ENCODE measurements at places on chromosomes 5 and 9.

DNA sequence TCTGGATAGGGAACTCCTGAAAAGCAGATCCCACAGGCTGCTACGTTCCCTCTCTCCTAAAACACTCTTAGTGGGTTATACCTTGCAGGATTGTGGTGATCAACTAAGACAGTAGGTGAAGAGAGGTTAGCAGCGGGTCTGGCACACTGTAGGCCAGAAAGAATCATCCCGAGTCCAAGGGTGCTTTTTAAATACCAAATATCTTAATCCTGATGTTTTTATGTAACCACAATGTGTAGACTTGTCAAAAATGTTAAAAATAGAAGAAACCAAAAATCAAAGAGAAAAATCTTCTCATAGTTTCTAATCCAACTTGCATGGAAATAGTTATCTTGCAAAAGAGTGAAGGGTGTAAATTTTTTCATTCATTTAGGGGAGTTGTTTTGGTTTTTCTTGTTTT lies 52.3 kb upstream of the IFNK start:
- DNase-seq, result no peak

- DNase-seq, result no peak
These were observed 96.9 kb upstream of the FSTL4 start for GRCh38 chr5:133709209-133709725.

DNA sequence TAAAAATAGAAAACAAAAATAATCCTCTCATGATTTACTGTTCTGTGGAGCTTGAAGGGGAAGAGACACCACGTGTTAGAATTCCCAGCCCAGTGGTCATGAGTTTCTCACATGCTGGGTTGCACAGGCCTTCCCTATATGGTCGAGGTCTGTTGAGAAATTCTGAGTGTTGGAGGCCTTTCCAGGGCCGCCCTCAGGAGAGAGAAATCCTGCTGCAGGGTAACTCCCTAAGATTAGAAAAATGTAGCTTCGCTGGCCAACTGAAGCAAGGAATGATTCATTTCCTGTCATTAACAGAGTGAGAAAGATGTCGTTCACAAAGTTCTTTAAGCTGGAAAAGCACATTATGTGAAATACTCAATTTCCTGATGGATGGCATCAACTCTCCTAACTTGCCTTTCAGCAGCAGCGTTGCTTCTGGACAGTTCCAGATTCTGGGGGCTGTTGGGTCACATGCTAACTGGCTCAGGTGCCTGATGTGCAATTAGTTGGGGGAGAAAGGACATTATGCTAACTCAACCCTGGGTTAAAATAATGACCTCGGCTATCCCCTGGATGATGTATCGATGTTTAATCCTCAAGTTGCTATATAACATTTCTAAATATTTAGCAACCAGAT lies 104.8 kb upstream of the CD180 start:
- DNase-seq, result no peak

DNA sequence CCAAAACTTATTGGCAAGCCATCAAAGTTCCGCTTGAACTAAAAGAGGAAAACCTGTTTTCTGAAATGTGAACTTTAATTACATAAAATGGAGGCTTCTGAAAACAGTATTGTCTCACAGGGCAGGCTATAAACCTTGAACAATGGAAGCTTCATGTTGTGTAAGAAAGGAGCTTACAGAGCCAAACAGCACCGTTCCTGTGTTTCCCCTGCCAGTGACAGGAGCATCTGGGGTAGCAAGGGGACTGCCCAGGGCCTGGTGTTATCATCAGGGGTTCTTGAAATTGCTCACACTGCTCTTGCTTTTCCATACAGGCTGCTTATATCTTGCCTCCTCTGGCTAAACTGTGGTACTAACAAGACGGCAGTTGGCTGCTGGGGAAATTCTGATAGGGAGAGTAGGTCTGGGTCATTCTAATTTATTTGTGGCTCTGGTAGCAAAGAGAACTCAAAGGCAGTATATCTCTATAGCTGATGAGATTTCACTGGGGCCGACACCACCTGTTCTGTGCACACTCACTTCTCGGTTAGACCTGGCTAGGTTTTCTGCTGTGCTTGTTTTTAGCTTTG lies 40.4 kb downstream of the BASP1 start:
- DNase-seq, result no peak

DNA sequence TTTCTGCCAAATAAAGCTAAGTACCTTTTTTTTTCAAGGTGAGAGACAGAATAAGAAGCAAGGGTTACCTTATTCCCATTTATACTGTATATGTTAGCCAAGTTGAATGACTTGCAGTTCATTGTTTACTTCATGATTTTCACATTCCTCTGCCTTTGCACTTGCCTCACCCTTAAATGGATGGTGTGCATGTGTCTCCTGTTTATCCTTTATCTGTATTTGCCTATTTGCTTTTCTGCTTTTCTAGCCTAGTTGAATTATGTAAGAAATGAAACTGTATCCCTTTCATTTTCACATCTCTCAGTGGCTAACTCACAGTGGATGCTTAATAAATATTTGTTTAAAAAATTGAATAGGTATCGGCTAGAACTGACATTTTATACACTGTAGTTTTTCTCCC lies 200.8 kb upstream of the ST8SIA4 start:
- no peak for DNase-seq

DNA sequence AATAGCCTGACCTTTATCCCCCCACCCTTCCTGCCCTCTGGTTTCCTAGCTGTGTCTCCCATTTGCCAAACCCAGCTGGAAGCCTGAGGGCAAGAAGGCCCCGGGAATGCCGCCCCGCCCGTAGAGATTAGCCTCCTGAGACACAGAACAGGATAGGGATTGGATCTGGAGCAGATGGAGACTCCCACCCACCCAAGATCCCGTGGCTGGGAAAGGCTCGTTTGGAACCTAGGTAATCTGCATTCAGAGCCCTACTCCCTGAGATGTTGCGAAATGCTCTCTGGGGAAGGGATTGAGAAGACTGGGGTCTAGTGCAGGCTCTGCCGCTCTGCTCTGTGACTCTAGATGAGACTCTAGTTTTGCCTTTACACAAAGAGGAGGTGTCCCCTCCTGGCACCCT lies 10.9 kb downstream of the AQP3 start:
- DNase-seq, result no peak

GRCh38 chr9:3136686-3137346 lies 292.9 kb upstream of the PUM3 start:
- no peak for DNase-seq

GRCh38 chr9:101201630-101202029 lies 173.1 kb downstream of the PLPPR1 start:
- no peak for DNase-seq

DNA sequence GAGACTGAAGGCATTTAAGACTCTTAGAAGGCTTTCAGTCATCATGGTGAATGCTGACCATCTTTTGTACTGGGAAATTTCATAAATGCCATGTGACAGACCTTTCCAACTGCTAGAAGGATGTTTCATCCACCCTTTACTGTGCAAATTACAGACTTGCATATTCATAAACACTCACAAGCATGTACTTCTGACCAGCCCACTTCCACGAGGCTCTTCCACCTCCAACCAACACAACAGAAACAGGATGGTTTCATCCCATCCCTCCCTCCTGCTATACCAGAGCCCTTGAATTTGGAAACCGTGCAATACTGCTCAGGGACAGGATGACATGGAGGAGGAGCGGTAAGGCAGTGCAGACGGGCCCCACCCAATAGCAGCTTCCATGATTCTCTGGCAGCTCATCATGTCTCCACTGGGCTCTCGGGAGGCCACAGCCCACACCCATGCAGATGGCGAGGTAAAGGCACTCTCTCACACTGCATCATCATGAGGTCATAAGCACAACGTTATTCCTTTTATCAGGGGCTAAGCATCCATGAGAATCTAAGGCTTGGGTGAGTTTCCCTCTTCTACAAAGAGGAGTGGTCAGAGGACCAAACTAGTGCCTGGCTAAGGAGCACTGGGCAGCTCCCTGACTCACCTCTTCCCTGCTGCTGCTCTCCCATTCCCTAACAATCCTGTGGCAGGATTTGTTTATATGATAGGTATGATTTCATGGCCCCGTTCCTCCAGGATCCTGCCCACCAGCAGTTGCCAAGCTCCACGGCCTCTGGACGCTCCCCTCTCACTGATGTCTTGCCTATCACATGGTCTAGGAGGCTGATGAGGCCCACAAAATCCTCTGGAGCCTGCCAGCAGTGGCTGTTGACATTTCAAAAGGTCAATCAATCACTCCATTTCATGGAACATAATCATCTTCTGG lies 94.4 kb upstream of the FSTL4 start:
- DNase-seq, result no peak

DNA sequence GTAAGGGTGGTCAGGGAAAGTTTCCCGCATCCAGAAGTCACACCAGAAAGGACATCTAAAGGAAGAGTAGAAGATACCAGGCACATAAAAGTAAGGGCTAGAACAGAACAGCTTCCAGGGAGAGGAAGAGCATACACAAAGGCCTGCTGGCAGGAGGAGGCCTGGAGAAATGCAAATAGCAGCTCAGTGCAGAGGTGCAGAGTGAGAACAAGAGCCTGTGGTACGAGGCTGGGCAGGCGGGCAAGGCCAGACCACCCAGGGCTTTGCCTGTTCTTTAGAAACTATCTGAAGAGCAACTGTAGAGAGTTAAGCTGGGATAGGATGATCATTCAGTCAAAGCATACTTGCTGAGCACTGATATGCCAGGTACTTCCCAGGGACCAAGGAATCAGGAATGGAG lies 115.3 kb downstream of the DROSHA start:
- DNase-seq, result no peak

DNA sequence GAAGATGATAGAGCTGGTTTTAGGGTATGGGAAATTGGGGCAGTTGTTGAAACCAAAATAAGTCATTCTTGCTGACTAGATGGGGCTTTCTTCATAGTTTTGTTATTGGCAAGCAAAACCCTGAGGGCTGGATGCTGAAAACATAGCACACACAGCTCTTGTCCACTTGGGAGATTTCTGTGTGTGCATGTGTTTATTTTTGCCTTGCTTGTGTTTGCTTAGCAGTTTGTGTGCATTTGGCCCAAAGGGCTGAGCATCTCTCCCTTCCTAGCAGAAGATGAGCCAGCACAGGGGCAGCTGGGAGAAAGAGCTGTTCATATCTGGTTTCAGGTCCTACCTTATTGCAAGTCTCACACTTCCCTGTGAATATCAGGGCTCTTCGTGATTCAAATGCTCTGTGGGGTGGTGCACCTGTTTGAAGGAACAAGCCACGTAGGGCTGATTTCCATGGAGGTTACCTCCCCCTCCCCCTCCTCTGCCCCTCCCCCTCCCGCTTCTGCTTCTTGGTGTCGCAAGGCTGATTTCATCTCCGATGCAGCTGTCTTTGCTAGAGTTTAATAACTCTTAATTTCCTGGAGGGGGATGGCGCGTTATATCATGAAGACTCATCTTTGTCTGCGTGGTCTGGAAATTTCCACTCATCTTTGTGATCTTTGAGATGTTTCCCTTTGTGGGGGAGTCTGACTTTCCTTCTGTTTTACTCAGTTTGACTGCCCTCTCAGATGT lies 296.5 kb downstream of the ARHGAP26 start:
- no peak for DNase-seq

GRCh38 chr9:108184941-108185340 lies 670.8 kb downstream of the ACTL7B start:
- peak; percentile 69 for DNase-seq

DNA sequence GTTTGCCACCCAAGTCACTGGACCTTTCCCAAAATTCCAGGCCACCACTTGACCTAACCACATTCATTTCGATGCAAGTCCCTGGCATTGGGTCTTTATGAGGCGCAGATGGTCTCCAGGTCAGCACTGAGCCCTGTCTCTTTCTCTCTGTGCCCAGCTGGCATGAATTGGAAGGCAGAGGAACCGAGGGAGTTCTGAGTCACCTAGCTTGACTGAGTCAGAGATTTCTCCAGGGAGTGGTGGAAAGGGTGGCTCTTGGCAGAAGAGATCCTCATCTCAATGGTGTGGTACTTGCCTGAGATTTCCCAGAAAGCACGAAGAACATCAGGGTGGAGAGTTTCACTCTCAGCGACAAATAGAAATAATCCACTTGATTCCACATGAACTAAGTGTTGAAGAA lies 43.8 kb downstream of the WDR36 start:
- no peak for DNase-seq

DNA sequence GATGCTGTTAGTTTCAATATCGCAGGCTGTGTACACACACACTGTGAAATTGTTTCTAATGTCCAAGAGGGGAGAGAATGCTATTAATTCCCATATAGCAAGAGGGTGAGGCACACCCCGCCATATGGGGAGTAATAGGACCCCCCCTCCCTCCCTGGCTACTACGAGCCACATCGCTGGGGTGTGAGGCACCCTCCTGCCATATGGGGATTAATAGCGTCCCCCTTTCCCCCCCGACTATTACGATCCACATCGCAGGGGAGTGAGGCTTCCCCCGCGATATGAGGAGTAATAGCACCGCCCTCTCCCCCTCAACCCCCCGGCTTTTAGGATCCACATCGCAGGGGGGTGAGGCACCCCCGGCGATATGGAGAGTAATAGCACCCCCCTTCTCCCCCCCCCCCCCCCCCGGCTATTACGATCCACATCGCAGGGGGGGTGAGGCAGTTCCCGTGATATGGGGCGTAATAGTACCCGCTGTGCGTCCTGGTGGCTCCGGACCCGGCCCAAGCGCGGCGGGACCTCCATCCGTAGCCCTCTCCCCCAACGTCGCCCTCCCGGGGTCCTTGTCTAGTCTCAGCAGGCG lies 494 bp upstream of the STK32A start:
- DNase-seq, result no peak

GRCh38 chr9:124108216-124108615 lies 96.6 kb downstream of the LHX2 start:
- no peak for DNase-seq

DNA sequence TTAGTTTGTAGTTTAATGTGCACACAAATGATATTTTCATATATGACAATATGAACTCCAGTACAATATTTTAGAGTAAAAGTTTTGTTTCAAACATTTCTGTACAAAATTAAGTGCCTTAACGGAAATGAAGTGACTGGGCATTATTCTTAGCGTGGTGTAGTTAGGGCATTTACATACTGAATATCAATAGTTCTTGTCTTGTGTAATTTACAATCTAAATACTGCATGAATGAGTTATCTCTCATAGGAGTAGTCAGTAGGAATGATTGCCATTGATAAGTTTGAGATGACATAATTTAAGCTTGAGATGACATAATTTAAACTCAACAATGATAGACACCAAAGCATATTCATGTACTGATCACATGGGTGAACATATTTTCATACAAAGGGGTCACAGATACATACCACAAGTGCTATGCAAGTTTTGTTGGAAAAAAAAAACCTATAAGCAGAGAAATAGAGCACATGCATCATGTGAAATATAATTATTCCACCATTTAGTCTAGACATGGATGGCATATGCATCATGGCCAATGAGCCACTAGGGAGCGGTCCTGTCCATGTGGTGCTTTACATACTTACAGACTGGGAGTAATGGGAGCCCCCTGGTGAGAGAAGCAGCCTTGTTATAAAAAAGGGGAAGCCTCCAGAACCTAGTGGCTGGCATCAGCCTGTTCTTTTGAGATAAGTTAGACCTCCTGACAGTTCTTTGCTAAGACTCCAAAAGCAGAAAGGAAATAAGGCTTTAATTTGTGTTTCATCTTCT lies 1523.9 kb downstream of the MAT2B start:
- no peak for DNase-seq

GRCh38 chr9:13165956-13166355 lies 113.5 kb downstream of the MPDZ start:
- DNase-seq, result no peak

GRCh38 chr5:158413122-158413680 lies 554.3 kb upstream of the CLINT1 start:
- no peak for DNase-seq
